ENCODE measurements at places on chromosomes 2 and 18.

DNA sequence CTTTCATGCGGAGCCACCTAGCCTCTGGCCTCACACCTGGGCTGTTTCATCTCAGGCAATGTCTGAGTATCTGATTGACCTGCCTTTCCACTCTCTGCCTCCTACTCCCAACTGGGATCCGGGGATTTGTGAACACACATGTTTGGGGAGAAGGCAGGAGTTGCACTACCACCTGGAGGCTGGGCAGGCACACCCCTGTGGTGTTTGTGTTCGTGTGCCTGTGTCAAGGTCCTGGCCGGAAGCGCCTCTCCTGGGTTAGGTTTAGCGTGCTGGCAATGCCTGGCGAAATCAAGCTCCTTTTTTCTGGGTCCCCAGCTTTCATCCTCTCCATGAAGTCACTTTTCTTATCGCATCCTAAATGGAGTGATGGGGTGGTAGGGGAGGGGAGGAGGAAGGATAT is 63.9 kb downstream of the GATA6 start:
- DNase-seq: no peak

DNA sequence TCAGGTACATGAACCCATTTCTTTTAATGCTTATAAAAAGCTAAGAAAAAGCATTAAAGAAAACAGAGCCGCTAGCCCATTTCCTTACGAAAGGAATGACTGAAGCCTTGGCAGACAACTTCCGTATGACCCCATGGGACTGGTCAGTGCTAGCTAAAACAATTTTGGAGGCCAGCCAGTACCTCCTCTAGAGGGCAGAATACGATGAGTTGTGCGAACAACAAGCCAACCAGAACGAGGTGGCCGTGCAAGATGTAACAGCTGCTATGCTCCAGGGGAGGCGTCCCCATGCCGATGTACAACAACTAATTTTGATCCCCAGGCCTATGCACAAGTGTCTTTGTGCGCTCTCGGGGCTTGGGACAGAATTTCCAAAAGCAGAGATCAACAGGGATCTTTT is 16.7 kb downstream of the MAP3K2 start:
- DNase-seq: no peak

DNA sequence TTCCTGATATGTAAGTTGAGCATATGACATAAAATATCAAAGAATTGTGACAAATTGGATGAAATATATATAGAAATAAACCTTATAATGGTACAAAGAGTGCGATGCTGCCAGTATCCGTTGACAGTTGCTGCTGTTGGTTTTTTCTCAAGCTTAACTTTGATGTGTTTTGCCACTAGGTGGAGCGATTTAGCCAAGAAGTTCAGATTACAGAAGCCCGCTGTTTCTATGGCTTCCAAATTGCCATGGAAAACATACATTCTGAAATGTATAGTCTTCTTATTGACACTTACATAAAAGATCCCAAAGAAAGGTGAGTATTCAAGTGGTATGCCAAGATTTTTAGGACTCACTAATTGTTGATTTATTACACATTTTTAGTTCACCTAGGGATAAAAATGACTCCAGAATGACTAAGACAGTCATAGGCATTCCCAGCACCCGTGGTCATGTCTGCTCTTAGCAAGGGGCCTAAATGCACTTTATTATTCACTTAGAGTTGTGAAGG is 2.1 kb downstream of the RRM2 start:
- DNase-seq: no peak

DNA sequence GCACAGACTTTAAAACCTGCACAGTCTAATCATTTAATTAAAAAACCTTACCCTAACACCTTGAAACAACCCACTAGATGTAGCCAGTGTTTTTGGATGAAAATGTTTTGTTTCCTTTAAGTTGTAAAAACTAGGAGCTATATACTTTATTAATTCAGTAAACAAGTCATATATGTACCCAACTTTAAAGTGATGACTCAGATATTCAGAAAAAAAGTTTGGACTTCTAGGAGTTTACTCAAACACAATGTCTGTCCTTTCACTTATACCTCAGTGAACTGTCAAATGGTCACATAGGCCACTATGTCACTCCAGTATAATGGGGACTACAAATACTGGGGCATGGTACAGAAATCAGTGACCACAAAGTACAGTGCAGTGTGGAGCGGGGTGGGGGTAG is 360.3 kb downstream of the LRRTM1 start:
- no peak for DNase-seq

GRCh38 chr2:3348767-3349166 is 28.9 kb downstream of the EIPR1 start:
- DNase-seq: no peak

DNA sequence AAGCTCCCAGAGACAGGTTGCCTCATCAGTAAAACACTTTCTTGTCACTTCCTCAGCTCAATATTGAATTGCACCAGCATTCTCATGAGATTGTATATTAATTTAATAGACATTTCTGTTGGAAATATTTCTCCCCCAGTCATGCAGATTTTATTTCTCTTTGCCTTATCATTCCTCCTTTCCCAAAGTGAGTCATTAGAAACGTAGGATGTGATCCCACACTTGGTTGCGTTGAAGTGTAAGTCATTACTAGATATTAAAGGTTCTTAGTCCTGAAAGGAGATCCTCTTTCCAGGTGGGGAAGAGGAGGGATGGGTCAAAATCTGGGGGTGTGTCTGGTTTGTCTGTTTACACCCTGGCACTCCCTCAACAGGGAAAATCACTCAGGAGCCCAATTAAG is 438.2 kb downstream of the SLC4A3 start:
- no peak for DNase-seq

GRCh38 chr18:13025233-13025632 is 34.1 kb downstream of the CEP192 start:
- DNase-seq: no peak

- DNase-seq: no peak
These were observed 68.9 kb upstream of the THSD7B start for GRCh38 chr2:136696438-136696837.

DNA sequence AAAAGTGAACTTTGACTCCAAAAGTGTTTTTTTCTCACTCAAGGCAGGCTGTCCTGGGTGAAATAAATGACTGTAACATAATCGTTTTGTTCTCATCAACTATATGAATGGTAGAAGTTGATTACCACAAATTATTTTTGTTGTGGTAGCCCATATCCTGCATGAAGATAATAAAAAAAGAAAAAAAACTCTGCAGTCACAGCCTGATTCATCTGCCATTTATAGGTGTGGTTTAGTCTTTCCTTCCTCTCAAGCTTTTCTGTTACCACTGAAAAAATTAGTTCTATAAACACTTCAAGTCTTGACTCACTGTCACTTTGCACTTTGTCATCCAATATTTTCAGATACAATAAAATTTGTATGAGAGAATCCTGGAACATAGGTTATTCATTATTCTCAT is 522.0 kb downstream of the PLCL1 start:
- DNase-seq: no peak

GRCh38 chr2:133654949-133655348 is 86.7 kb upstream of the NCKAP5 start:
- no peak for DNase-seq

DNA sequence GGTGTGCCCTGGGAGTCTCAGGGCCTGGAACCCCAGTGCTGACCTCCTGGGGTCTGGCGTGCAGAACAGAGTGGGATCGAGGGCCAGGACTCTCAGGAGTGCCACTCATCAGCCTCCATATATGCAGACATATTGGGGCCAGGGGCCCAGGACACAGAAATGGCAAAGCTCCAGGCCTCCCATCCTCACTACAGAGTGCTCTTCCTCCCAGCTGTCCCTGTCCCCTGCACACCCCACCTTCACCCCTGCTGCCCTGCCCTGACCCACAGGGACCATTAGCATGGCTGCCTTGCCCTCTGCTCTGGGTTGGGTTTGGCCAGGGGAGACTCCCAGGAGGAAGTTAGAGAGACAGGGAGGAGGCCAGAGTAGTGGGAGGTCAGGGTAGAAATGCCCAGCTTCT is 2.8 kb downstream of the TEX51 start:
- no peak for DNase-seq

DNA sequence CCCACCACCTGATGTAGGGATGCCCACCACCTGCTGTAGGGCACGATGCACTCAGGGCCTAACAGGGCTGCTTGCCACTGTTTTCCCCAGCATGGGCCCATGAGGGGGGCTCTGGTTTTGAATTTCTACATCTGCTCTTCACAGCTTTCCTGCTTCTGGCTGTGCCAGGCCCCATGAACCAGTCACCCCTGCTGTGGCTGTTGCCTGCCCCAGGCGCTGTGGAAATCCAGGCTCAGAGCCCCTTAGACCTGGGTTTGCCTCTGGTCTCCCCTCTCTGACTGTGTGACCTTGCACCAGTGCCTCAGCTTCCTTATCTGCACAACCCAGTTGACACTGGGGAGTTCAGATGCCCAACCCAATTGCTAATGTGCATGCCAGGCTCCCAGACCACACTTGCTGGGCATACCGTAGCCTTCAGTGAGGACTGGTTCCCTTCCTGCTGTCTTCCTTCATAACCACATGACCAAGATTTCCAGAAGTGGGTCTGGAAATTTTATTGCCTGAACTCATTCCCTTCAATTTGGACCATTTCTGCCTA is 6.0 kb upstream of the MLPH start:
- DNase-seq: no peak

GRCh38 chr2:9294764-9295163 is 88.2 kb downstream of the ASAP2 start:
- no peak for DNase-seq

DNA sequence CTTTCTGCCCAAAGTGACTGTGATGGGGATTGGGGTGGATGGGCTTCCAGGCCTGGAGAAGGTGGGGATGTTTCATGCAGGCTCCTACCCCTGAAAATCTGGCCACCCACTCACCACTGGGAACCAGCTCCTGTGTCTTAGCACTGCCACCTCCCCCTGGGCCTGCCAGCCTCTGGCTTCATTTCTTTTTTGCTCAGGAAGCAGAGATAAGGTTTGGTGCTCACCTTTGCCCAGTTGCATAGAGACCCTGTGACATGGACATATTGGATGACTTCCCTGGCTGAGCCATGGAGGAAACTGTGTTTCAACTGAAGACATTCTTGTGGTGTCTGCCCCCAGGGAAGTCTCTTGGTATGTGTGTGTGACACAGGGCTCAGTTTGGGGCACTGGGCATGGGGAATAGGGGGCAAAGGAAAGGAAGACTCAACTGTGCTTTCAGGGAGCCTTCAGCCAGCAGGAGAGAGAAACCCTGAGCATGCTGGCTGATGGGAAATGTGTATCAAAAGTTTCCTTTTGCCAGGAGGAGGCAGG is 16.7 kb downstream of the CTIF start:
- no peak for DNase-seq

- DNase-seq: no peak
These were observed 164.7 kb downstream of the CCDC102B start for GRCh38 chr18:68962623-68963022.

GRCh38 chr2:151071906-151072305 is 189.8 kb downstream of the RBM43 start:
- no peak for DNase-seq

- no peak for DNase-seq
These were observed 2.5 kb downstream of the RPIA start for GRCh38 chr2:88693911-88694414.

- no peak for DNase-seq
These were observed 79.9 kb downstream of the CTAGE1 start for GRCh38 chr18:22337833-22338232.

- DNase-seq: no peak
These were observed 1.0 kb upstream of the B3GNT7 start for GRCh38 chr2:231394211-231395141.

- no peak for DNase-seq
These were observed 65.6 kb downstream of the RAPH1 start for GRCh38 chr2:203469546-203469945.

DNA sequence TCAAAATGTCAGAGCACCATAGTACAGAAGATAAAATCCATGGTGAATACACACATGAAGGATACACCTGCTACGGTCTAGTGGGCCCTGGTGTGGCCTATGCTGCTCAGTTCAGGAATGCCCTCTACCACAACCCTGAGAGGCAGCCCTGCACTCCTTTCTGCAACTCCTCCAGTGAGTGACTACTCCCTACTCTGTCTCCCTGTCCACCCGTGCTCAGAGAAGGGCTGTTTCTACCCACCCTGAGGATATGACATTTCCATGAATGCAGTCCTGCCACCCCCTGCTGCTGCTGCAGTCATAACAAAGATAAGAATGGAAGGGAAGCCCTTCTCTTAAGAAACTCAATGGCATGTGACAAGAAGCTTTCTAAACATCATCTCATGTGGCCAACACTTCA is 137.0 kb downstream of the EN1 start:
- DNase-seq: no peak

GRCh38 chr2:205043285-205043684 is 498.0 kb downstream of the PARD3B start:
- DNase-seq: no peak

DNA sequence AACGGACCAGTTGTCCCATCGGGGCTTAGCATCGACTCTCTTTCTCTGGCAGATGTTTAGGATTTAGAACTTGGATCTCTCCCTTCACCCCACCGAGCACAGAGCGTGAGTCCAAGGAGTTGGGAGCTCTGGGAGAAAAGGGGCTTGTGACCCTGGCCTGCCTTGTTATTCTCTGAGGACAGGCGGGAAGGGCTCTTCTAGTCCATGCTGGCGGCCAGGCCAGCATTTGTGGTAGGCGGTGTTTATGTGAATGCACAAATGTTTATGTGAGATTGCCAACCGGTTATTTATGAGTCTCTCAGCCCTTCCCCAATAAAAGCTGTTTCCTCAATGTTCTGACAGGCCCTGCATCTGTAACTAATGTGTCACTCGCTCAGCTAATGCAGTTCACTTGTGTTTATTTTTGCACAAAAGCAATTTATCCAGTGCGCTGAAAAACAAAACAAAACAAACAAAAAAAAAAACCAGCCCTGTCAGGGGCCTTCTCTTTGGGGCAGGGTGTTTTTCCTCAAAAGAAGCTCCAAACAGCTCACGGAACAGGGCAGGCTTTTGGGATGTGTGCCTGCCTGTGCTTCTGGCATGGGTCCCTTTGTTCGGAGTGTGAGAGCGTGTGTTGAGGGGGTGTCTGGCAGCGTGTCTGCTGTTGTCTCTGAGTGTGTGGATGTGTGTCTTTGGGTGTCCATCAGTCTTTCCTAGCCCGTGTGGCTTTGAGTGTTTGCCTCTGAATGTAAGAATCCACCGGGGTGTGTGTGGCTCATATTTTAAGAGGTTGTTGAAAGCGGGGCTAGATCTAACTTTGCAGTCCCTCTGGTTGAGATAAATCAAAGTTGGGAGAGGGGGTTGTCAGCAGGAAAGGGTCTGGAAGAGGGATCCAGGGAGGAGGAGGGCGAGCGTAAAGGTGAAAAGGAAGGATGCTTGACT is 52.8 kb upstream of the HAAO start:
- DNase-seq: no peak

GRCh38 chr2:237352279-237352845 is 61.6 kb downstream of the COL6A3 start:
- no peak for DNase-seq

DNA sequence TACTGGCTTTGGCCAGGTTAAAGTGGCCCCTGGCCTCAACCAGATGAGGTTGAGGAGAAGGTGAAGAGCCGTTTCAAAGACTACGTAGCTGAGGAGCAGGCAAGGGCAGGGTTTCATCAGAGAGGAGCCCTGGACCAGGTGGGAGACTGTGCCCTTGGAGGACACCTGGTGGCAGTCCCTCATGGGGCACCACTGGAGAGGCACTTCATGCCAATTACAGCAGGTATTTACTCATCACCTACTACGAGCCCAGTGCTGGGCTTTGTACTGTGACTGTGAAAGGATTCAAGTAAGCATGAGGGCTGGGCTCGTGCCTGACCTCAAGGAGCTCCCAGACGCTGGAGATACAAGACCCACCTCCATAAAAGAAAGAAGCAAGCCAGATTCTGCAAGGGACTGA is 37.6 kb downstream of the SMAD7 start:
- DNase-seq: no peak

GRCh38 chr2:196989496-196989895 is 63.0 kb upstream of the PGAP1 start:
- no peak for DNase-seq

- DNase-seq: no peak
These were observed 18.4 kb downstream of the INPP4A start for GRCh38 chr2:98463081-98463481.
